ENCODE measurements at places on chromosomes 5 and 9.

DNA sequence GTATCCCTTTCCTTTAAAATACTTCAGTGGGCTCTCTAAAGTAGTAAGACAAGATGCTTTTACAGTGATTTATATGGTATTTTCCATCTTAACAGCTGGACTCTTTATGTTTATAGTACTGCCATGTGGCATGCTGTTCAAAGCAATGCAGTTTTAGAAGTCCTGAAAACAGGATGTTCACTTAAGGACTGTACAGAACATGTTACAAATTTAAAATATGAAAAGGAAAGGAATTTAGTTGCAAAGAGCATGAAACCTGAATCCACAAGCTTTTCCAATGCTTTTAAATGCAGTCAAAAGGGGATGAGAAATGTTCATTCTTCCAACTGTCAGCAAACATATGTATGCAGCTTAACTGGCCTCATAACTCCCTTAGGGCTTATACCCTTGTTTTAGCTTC is 580.2 kb downstream of the EFNA5 start:
- DNase-seq, result peak; percentile 66

- DNase-seq, result no peak
These were observed 28.2 kb downstream of the EXOC3 start for GRCh38 chr5:470961-471749.

DNA sequence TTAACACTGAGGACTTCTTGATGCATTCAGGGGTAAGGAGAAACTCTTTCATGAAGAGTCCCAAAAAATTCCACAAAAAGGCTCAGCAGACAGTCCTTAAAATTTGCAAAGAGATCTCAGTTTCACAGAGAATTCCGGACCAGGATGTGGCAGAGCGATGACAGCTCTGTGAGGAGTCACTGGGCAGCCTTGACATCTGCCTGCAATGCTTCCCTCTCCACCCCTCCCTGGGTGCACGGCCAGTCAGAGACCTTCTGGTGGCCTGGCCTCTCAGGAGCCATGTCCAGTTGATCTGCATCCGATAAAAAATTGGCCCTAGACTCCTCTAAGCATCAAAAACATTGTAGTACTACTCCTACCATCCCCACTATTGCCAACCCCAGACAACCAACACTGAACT is 76.8 kb downstream of the MACROH2A1 start:
- no peak for DNase-seq

DNA sequence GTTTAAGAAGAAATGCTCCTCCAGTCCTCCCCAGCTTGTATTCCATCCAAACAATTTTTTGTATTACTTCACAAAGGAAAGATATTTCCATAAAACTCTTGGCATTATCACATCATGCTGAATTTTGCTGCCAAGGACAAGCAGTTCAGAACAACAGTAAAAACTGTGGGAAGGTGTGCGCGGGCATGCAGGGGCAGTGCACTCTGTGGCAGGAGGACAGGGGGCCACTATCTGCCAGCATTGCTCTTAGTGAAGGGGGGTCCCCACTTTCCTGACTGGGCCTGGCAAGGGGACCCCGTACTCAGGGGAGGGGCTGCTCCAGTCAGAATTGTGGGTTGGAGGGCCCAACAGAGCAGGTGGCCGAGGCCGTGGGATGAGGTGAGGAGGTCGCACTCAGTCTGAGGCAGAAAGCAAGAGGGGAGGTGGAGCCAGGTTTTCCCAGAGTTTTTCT is 32.8 kb downstream of the ANGPTL2 start:
- DNase-seq, result peak; percentile 83

DNA sequence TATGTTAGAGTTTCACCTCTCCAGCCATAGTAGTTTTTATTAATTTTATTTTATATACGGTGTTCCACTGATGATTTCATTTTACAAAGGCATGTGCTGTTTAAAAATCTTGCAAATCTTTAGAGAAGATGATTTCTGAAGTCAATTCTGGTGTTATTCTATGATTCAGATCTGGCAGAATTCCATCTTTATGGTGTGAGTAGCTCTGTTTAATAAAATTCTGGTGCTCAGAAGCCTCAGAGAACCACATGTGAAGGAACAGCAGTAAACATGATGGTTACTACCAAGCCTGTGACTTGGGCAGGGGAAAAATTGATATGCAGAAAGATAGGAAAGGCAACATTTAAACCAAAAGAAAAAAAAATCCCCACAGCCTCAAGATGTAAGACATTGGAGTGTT is 299.7 kb downstream of the NPR3 start:
- DNase-seq, result no peak

GRCh38 chr9:87075537-87075936 is 128.2 kb upstream of the GAS1 start:
- DNase-seq, result no peak

DNA sequence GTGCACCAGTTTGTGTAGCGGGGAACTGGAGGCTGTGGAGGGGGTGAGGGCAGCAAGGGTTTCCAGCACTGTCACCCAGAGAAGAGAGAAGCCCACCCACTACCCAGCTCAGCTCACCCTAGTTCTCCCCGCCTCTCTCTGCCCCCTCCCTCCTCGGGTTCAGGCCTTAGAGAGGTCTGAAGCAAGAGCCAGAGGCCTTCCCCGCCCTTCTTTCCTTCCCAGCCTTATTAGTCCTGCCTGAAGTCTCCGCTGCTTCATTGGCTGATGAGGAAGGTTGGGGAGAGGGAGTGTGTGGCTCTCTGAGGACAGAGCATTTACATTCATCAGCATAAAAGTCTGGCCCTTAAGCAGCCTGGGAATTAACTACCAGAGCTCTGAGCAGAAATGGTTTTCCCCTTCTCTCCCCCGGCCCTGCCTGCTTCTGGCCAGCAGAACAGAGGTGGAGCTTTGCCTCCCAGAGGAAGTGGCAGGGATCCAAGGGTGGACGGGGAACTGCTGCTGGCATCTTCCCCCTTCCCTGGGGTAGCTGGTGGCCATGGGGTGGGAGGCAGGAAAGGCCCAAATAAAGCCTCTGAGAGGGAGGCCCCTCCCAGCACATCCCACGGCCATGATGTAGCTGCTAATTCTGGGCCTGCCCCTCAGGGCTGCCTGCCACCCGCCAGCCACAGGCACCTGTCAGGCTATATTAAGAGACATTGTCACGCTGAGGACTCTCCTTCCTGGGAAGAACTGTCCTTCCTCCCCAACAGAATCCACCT is 4.1 kb downstream of the DNAJB5 start:
- peak; percentile 91 for DNase-seq

Measured in muscle of leg (tissue), 16 donors.